CD4-positive, alpha-beta T cell treated with Interleukin-15 for 1 hour (primary cell): ENCODE measurements at places on chromosomes 16 and 17.

- no peak for DNase-seq
Measured at GRCh38 chr16:7839568-7839967, 506.9 kb downstream of the RBFOX1 start.

DNA sequence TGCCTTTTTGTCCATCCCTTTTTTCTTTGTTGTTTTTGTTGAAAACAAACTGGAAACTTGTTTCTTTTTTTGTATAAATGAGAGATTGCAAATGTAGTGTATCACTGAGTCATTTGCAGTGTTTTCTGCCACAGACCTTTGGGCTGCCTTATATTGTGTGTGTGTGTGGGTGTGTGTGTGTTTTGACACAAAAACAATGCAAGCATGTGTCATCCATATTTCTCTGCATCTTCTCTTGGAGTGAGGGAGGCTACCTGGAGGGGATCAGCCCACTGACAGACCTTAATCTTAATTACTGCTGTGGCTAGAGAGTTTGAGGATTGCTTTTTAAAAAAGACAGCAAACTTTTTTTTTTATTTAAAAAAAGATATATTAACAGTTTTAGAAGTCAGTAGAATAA, 4.9 kb downstream of the SOX9 start:
- DNase-seq: no peak

- DNase-seq: no peak
Measured at GRCh38 chr17:80243526-80244433, 16.9 kb upstream of the RNF213 start.

- no peak for DNase-seq
Measured at GRCh38 chr16:67006930-67007658, 18.7 kb downstream of the CES4A start.

- peak; percentile 66 for DNase-seq
Measured at GRCh38 chr17:19306160-19307111, 56.1 kb downstream of the B9D1 start.

GRCh38 chr16:14658063-14658462, 25.3 kb downstream of the BFAR start:
- DNase-seq: no peak

DNA sequence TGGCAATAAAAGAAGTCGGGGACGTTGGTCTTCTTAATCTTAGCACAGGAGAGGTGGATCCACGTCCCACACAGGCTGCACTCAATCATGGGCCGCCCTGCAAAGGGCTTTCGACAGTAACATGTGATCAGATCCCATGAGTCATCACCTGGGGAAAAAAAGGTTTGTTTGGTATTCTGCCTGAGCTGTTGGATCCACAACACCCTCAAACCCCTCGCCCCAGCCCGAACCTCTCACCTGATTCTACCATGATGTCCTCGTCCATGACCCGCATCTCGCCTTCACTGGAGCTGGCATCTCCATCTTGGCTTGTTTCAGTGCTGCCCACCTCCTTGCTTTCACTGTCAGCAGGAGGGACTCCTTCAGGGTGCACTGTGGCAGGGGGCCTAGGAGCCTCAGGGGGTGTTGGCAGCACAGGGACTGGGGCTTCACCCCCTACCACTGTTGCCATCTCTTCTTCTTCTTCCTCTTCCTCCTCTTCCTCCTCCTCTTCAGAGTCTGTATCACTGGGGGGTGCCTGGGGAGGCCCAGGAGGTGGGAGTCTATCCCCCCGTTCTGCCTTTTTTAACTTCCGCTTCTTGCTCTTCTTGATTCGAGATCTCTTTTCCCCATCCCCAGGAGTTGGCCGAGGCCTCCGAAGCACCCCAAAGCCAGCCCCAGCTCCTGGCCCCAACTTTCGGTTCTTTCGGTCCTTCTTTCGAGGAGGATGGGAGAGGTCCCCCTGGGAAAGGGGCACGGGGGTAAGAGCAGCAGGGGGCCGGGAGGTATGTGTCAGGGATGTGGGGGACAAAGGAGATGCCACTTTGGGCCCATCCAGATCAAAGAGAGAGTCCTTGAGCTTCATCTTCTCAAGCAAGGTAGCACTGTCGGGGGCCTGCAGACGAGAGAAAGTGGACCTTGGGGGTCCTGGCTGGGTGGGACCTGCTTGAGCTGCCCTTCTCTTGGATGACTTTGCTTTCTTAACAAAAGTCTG, 1.7 kb upstream of the DVL2 start:
- no peak for DNase-seq

DNA sequence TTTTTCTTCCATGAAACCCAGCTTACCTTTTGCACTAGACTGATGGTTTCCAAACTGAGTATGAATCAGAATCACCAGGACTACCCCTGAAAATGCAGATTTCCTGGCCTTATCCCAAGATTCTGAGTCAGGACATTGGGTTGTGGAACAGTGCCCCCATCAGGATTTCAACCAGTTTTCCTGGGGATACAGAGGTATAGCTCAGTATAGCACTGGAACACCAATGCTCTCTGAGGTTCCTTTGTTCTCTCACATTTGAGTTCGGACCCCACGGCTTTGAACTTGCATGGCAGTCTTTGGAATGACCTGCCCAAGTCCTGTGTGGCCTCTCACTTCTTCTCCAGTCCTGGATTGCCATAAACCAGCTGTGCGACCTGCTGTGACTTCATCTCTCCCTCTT, 12.8 kb upstream of the CCL8 start:
- no peak for DNase-seq

DNA sequence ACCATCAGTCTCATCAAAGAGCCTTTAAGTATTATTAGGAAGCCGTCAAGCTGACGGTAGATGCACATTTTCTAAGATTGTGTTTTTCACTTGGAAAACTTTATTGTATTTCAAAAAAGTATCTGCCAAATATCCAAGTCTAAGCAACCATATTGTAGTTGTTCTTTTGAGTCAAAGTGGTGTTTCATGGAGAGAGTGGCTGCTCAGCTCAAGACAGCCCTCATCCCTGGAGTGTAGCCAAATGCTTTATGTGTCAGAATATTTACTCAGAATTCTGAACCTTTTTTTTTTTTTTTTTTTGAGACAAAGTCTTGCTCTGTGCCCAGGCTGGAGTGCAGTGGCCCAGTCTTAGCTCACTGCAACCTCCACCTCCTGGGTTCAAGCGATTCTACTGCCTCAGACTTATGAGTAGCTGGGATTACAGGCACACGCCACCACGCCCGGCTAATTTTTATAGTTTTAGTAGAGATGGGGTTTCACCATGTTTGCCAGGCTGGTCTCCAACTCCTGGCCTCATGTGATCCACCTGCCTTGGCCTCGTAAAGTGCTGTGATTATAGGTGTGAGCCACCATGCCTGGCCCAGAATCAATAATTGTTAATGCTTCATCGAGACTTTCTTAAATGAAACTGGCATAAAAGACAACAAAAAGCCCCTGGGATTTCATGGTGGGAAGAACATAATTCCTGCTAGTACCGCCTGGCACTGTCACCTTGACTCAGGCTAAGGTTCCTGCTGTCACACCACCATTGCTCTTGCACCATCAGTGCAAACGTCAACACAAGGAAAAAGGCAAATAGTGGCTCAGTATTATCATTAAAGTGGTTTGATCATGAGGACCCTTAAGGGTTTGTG, 45.5 kb downstream of the PRKCA start:
- DNase-seq: no peak
